ENCODE measurements at places on chromosomes 2 and 18.
A peak's percentile ranks its signal among the peaks of the same experiment; 100 is the strongest.

DNA sequence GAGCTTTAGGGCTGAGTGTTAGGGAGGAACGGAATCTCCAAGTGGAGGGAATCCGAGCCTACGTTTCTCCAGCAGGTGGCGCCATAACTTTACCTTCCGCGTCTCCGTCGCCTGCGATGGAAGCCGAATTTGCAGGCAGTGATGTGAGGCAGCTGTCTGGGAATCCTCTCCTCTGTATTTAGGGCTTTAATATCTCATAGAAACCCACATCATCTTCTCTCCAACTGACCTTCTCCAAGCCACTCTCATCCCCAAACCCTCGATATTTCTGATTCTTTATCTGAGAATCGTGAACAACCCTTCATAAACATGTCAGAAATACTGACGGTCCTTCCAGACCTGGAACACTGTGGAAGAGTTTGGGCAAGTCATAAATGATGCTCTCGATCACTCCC, 27.5 kb downstream of the SIX2 start:
- DNase-seq: peak; percentile 78

- no peak for DNase-seq
Observed at GRCh38 chr2:86243950-86244733, 44.9 kb downstream of the MRPL35 start.

- DNase-seq: no peak
Observed at GRCh38 chr2:232994446-232994845, 18.6 kb downstream of the NGEF start.

- no peak for DNase-seq
Observed at GRCh38 chr2:149000158-149000938, 38.2 kb upstream of the LYPD6B start.

GRCh38 chr2:149183187-149183586, 144.7 kb downstream of the LYPD6B start:
- DNase-seq: no peak

GRCh38 chr2:241139531-241140444, 9.5 kb downstream of the PASK start:
- DNase-seq: no peak

- no peak for DNase-seq
Observed at GRCh38 chr2:70528929-70529328, 24.7 kb downstream of the TGFA start.

- DNase-seq: no peak
Observed at GRCh38 chr2:58268685-58269084, 27.6 kb upstream of the FANCL start.

DNA sequence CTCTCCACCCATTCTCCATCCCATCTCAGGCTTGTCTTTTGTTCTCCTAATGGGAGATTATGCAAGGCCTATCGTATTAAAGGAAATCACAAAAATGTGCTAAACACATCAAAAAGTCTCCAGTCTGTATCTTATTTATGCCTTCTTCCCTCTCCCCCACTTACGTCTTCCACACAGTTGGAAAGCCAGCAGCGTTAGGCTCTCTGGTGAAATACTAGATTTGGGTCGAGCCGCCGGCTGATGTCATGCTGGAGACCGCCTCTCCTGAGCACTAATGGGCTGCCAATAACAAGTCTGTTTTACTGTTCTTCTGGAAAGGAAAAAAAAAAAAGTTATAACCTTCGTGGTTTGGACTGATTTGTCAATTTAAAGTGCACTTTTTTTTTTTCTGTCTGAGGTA, 182.7 kb upstream of the SIX2 start:
- no peak for DNase-seq

DNA sequence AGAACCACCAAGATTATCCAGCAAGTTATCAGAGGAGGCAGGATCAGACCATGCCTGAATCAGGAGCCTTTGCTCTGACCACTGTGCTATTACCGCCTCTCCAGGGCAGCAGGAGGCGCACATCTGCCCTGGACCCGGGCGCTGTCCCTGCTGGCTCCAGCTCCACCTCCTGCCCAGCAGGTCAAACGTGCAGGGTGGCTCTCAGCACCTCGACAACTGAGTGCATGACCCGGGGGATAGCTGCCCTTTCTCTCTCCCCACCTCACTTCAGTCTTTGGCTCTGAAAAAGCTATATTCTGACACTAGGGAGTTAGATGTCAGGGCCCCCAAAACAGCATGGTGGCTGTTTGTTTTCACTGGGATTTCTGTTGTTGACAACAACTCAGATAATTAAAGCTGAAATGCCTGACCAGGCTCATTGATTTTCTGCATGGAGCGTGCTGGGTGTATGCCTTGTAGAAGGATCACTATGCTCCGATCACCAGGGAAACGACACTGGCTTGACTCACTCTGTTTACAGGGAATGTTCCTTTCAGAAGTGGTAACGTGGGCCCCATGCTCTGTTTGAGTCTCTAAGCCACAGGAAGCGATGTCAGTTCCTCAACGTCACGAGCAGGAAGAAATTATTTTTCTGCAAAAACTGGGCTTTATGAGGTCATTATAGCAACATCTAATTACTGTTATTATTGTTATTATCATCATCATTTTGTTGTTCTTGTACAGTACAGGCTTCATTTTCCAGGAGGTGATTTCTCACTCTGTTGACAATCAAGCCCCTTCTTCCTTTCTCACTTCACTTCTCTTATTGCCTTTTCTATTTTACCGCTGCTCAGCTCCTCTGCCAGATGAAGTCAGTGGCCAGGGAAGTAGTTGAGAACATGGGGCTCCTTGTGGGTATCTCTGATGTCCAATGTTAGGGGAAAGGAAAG, 125.6 kb downstream of the PLB1 start:
- DNase-seq: no peak
